ENCODE measurements at places on chromosomes 6 and 20.

- no peak for DNase-seq
Measured at GRCh38 chr6:118621799-118622470, 29.5 kb downstream of the CEP85L start.

DNA sequence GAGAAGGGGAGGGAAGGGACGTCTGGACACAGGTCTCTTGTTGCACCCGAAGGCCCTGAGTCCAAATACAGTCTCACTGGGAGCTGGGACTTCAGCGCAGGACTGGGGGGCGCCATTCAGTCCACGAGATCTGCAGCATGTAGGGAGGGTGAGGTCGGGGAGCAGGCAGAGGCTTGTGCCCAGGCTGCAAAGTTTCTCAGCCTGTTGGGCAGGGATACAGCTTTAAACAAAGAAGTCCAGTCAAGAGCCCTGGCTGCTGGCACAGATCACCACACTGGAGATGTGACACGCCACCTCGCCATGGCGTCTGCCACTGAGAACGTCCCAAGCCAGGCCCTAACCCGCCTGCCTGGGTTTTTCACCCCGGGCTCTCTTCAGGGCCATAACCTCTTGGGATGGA lies 256.6 kb downstream of the DLL1 start:
- no peak for DNase-seq

- no peak for DNase-seq
Measured at GRCh38 chr6:107275330-107275865, 160.1 kb upstream of the BEND3 start.

GRCh38 chr6:45959534-45960145 lies 56.0 kb downstream of the CLIC5 start:
- DNase-seq: no peak

GRCh38 chr6:108592371-108593337 lies 31.9 kb downstream of the FOXO3 start:
- no peak for DNase-seq
